ENCODE measurements at places on chromosomes 1 and 21.

DNA sequence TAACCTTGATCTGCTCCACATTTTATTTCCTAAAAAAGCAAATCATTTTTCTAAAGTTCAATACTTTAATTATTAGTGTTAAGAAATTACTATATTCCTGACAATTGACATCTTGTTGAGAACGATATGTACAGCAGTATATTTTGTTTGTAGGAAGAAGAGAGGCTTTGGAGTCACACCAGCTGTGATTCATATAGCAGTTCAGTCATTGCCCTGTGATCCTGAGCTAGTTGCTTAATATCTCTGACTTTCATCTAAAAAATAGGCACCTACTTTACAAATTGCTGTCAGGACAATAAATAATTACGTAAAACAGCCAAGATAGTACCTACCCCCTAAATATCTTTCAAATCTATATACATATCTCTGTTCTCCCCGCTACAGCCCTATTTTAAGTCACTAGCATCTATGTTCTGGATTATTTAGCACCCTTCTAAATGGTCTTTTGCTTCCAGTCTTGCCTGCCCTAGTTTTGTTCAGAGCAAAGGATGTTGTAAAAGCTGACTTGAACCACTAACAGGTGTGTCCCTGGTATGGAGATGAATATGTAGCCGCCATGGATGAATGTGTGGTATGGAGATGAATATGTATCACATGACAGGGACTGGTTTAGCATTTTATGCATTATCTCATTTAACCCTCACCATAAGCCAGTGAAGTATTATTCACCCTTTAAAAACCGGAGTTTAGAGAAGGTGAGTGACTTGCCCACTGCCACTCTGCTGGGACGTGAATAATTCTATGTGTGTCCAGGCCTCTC, 42.2 kb downstream of the RNF220 start:
- DNase-seq, result no peak

GRCh38 chr1:48746906-48747305, 29.8 kb downstream of the BEND5 start:
- DNase-seq, result no peak

GRCh38 chr1:212452323-212453155, 19.8 kb downstream of the NENF start:
- no peak for DNase-seq

GRCh38 chr1:213899413-213899812, 88.4 kb upstream of the PROX1 start:
- no peak for DNase-seq

- DNase-seq, result no peak
Observed at GRCh38 chr21:45882645-45883044, 98.9 kb upstream of the COL6A1 start.

DNA sequence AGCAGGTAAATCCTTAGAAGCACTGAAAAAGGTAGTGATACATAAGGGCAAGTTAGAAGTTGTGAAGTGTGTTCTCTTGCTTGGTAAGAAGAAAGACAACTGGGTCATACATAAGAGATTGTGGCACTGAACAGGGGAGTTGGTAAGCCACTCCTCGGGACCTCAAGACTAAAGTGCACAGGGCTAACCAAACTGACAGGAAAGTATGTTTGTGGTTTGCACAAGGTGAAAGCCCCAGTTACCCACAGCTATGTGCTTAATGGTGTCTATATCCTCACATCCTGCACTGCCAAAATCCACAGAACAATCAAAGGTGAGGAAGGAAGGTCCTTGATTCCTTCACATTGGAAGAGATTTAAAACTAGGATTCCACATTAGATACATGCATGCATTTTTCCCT, 276.5 kb downstream of the DNM3 start:
- no peak for DNase-seq

DNA sequence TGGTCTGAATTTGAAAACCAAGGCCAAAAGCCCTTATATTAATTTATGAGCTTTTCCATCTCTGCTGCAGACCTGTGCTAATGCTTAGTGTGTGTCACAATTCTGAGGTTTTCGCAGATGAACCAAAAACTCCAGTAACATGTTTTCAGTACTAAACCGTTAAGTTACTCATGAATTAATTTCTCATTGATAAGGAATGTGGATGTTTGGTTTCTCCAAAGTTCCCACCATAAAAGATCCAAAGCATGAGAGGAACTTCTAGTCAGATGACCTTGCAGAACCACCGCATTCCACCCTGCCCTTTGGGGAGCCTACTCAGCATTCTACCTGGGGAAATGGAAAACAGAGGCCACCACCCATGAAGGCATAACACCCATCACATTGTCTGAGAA, 7.5 kb upstream of the LEPR start:
- DNase-seq, result no peak

DNA sequence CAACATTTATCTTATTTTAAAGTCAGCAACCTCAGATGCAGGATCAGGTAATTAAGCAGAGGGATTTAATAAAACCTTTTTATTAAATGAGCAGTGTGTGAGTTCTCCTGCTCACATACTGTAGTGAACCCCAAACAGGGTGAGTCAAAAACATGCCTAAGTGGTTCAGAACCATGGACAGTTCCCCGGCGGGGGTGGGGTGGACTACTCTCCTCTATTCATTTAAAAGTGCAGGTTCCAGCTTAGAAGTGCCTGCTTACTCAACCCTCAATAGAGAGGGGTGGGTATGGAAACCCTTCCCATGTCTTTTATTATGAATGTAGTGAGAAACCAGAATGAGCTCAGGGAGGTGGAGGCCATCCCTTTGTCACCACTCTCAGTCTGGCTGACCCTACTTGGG, 397.9 kb downstream of the HHAT start:
- DNase-seq, result no peak

GRCh38 chr1:54120698-54121481, 31.9 kb downstream of the CDCP2 start:
- no peak for DNase-seq

DNA sequence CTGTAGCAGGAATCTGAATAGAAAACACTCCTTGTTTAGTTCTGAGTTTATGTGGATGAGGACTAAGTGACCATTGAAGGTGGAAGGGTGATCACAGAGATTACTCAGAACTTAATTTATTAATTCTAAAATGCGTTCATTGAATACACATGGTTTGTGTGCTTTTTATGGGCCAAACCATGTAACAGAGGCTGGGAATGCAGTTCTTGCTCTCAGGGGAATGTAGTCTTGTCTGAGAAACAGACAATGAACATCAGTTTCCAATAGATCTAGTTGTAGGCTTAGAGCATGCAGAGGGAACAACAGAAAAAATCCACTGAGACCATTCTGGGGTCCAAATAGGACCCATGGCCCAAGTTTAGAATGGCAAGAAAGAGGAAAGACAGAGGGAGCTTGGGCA, 46.1 kb downstream of the ITSN1 start:
- DNase-seq, result no peak

- DNase-seq, result no peak
Observed at GRCh38 chr1:34346128-34346527, 169.4 kb downstream of the C1orf94 start.

- no peak for DNase-seq
Observed at GRCh38 chr21:31347435-31348032, 3.5 kb upstream of the TIAM1 start.

All from stimulated activated CD4-positive, alpha-beta T cell treated with anti-CD3 and anti-CD28 coated beads, Interleukin-1b, Interleukin-23, amount 100 ng/mL, for 4 hours (primary cell).